ENCODE measurements at places on chromosomes 4 and X. TPM values are rescaled to one million over a fixed set of nuclear protein-coding genes. Genes with fewer than 3 reads are reported as not detected.

MAGEA1 gene
- not detected for total RNA-seq

SHOX gene
- total RNA-seq = not detected

SOX3 gene
- total RNA-seq = not detected

KDM6A gene
- total RNA-seq = 63.9 TPM

CACNA1F gene
- total RNA-seq = 1.2 TPM

RHOXF2B gene
- not detected for total RNA-seq

TKTL1 gene
- total RNA-seq = 2.3 TPM

CHIC1 gene
- total RNA-seq = 7.0 TPM
